ENCODE measurements at places on chromosomes 16 and 17.

GRCh38 chr17:45790296-45790922, 6.3 kb downstream of the CRHR1 start:
- no peak for DNase-seq

DNA sequence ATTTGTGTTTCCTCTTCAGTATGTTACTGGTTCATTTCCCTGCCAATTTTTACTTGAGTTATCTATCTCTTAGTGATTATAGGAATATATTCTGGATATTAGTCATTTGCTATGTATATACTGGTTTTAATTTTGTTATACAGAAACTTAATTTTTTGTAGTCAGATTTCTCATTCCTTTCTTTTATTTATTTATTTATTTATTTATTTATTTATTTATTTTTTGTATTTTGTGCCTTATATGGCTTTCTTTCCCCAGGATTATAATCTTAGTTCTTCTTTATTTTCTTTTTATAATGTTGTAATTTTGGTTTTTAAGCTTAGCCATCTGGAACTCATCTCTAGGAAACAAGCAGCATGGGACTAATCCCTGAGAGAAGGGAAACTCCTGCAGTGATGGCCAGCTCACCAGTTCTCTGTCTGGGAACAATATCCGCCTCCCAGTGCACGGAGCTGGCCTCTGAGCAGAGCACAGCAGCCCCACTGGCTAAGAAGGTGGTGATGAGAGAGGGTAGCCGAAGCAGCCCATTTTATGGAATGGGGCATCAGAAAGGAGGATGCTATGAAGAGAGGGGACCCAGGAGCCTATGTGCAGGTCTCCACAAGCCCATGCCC, 54.5 kb upstream of the ADORA2B start:
- no peak for DNase-seq

- DNase-seq: no peak
These were observed 48.7 kb upstream of the GINS3 start for GRCh38 chr16:58343562-58343961.

- no peak for DNase-seq
These were observed 1.8 kb downstream of the ATXN2L start for GRCh38 chr16:28824717-28824973.

DNA sequence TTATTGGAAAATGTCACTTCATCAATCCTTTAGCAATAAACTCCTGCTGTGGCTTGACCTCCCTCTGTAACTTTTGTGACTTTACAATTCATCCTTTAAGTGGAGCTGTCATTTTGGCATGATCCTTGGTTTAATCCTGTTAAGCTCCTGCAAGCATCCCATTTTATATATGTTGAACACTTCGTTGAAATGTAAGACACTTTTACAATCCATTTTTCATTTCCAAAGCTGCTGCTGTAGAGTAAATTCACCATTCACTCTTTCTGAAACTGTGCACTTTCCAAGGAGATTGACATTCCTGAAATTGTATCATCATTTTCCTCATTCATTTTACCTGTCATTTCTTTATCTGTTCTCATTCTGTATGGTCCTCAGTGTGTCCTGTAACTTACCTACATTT, 1003.2 kb upstream of the GOT2 start:
- DNase-seq: no peak

DNA sequence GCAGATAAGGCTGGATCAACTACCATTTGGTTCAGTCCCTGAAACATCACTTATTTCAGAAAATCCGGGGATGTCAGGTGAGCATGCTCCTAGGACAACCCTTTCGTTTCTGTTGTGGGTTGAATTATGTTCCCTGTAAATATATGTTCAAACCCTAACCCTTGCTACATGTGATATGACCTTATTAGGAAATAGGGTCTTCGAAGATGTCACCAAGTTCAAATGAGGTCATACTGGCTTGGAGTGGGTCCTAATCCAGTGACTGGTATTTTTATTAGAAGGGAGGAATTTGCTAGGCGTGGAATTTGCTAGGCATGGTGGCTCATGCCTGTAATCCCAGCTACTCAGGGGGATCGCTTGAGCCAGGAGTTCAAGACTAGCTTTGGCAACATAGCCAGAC, 21.3 kb downstream of the SNX20 start:
- DNase-seq: no peak

DNA sequence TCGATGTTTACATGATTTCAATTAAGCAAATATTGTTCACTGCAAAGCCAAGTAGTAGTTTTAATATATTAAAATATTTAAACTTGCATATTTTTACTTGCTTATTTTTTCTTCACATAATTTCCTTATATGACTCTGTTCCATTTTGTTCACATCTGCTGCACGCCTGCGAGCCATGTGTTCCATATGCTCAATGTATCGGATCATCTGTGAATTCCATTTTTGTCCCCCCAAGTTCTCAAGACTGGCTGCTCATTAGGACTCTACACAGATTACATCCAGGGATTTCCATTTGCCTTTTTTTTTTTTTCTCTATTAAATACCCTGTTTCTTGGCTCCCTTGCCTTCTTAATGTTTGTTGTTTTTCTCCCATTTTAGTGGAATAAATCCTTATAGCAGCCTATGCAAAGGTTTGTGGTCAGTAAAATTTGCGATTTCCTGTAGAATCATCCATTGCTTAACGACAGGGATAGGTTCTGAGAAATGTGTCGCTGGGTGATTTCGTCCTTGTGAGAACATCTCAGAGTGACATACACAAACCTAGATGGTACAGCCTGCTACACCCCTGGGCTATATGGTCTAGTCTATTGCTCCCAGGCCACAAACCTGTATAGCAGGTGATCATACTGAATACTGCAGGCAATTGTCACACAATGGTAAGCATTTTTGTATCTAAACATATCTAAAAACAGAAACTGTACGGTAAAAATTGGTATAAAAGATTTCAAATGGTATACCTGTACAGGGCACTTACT, 30.2 kb upstream of the TEKT3 start:
- DNase-seq: no peak

DNA sequence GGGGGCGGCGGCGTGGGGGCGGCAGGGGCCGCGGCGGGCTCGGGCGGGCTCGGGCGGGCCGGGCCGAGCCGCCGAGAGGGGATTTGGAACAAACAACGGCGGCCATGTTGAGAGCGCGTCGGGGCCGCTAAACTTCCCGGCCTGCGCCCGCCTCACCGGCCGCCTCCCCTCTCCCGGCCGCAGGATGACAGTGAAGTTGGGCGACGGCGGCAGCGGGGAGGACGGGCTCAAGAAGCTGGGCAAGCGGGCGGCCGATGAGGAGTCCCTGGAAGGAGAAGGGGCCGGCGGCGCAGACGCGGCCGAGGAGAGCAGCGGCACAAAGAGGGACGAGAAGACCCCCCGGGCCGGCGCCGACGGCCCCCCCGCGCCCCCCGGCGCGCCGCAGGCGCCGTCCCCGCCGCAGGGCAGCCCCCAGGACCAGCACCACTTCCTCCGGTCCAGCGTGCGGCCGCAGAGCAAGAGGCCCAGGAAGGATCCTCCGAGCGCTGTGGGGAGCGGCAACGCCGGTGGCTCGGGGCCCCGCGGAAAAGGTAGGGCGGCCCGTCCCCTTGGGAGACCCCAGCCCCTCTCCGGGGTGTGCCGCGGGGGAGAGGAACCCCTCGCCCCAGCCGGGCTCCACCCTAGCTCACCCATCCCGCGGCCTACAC, 2.4 kb downstream of the CRAMP1 start:
- DNase-seq: no peak

GRCh38 chr16:21613361-21613760, 14.0 kb downstream of the METTL9 start:
- no peak for DNase-seq

DNA sequence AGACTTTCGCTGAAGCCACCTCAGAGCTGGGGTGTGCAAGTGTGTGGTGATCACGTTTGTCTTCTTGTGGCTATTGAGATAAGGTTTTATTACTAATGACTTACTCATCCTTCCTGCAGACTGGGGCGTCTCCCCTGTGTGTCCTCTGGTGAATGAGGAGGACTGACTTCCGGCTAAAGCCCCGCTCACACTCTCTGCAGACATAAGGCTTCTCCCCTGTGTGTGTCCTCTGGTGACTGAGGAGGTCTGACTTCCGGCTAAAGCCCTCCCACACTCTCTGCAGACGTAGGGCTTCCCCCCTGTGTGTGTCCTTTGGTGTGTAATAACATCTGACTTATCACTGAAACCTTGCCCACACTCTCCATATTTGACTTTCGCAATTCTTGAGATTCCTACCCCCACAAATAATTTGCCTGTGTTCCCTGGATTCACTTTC, 19.4 kb downstream of the PRDM7 start:
- no peak for DNase-seq

DNA sequence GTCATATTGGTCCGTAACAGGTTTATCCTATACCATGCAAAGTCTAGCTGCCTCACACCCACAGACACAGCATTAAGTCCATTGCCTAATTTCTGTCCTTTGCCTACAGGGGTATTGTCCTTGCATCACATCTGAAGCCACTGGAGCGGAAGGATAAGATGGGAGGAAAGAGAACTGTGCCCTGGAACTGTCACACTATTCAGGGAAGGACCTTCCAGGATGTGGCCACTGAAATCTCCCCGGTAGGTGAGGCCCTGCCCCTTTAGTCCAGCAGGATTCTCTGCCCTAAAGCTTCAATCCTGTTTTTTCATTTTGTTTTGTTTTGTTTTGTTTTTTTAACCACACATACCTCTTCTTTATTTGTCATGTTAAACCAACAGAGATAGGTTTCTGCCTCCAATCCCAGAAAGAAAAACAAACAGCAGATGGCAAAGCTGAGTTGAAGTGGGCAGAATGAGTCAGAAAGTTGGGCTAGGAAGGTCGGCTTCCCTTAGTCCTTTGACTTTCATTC, 2.2 kb upstream of the EFTUD2 start:
- no peak for DNase-seq

- DNase-seq: no peak
These were observed 11.6 kb downstream of the ADAM11 start for GRCh38 chr17:44770166-44770925.

DNA sequence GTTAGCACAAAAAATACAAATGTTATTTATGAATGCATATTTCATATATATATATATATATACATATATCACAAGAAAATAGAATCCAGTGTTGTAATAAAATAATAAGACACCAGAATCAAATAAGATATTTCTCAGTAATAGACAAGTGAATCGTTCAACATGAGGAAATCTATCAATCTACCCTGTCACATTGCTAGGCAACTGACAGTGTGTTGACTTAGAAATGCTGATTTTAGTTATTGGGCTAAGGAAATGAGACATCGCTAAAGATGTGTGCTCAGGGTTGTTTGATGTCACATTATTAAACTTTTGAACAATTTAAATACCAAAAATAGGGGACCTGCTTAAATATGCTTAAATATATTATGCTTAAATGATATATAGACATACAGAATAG, 49.9 kb upstream of the DNAH9 start:
- DNase-seq: no peak

- no peak for DNase-seq
These were observed 23.9 kb upstream of the FASN start for GRCh38 chr17:82121660-82122629.

- no peak for DNase-seq
These were observed 558 bp downstream of the HSD3B7 start for GRCh38 chr16:30985401-30986128.

- DNase-seq: no peak
These were observed 499.9 kb upstream of the ZFHX3 start for GRCh38 chr16:73547552-73548403.

DNA sequence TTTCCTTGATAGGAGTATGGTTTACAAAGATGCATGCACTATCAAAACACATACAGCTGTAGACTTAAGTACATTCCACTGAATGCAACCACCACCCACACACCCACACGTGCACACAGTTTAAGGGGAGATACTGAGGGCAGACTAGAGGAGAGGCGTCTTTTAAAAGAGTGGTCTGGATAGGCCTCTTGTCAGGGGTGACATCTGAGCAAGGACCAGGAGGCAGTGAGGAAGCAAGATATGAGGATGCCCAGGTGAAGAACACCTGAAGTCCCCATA, 12.6 kb downstream of the MPHOSPH6 start:
- DNase-seq: no peak

DNA sequence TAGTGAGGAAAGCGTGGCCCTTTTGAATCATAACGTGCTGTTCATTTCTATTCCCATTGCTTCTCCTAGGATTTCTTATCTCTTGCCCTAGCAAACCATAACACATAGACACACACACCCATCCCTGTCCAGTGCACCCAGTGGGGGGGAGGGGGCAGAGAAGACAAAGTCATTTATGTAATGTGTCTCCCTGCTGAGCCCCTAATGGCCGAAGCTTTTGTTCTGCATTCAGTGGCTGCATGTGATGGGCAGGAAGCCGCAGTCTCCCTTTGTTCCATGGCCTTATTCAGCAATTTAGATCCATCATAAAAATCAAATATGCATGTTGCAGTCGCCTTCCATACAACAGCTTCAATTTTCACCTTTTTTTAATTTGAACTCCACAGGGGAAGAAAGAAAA, 325.4 kb downstream of the ZFHX3 start:
- no peak for DNase-seq

DNA sequence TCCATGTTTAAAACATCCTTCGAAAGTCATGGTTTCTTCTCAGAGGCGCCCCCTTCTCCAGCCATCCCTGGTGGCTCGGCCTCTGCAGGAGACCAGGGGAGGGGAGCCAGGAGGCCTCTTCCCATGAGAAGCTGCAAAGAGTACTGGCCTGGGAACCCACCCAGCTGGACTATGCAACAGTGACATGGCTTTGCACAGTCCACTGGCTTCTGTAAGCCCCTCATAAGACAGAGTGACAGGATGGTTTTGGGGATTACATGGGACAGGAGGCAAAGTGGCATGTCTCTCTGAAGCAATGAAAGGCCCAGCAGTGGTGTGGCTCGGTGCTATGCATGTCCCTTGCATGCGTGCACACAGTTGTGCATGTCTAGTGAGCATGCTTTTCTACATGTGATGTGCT, 99.5 kb downstream of the C16orf78 start:
- DNase-seq: no peak

DNA sequence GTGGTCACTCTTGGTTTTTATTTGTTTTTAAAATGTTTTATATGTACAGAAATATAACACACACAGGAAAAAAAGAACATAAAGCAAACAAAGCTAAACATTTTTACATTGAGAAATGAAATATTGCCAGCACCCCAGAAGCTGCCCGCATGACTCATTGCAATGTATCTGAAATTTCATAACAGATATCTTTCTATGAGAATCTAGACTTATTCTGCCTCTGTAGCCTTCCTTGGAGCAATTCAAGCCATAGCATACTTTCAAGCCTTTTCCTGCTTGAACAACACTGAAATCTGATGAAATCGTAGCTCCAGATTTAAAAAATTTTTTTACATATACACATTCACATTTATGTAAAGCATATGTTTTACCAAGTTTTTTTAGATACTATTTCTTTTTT, 86.9 kb downstream of the RBBP6 start:
- DNase-seq: no peak

DNA sequence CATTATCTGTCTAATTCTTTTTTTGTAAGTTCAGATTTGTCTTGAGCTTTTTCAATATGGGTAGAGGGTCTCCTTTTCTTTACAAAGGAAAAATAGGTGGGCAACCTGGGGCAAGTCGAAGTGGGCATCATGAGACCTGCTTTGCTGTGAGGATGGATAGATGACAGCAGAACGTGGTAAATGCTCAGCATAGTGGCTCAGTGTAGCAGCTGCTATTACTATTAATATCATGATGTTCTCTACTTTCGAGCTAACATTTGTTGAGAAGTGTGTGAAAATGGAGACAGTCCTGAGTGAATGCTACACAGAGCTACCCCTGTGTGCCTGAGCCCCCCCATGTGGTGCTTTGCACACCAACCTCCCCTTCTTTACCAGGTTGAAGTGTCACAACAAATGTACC, 39.0 kb upstream of the LGALS9 start:
- no peak for DNase-seq

- DNase-seq: no peak
These were observed 137.9 kb downstream of the SOX9 start for GRCh38 chr17:72258711-72259110.

- DNase-seq: no peak
These were observed 6.4 kb downstream of the NFE2L1 start for GRCh38 chr17:48054238-48055185.
